HT1080 (cell line): ENCODE measurements at places on chromosomes 11 and 22. TPM values are rescaled to one million over a fixed set of nuclear protein-coding genes. Genes with fewer than 3 reads are reported as not detected.
A peak's percentile ranks its signal among the peaks of the same experiment; 100 is the strongest.

SLC22A12 gene
- total RNA-seq: not detected in 2 replicates

OR5A1 gene
- not detected in 2 replicates for total RNA-seq

NPAS4 gene
- total RNA-seq: not detected in 2 replicates

SLC37A2 gene
- total RNA-seq: 9.9 and 10.1 TPM in 2 replicates

CASP12 gene
- total RNA-seq: not detected in 2 replicates

OR51B6 gene
- not detected in 2 replicates for total RNA-seq

TMEM151A gene
- not detected in 2 replicates for total RNA-seq

MMP7 gene
- not detected in 2 replicates for total RNA-seq

OR10AG1 gene
- total RNA-seq: not detected in 2 replicates

HMOX1 gene
- total RNA-seq: 23.4 and 23.8 TPM in 2 replicates

MRGPRX3 gene
- 0.60 and 0.93 TPM in 2 replicates for total RNA-seq

PHOX2A gene
- not detected in 2 replicates for total RNA-seq

MISFA gene
- total RNA-seq: 0.73 TPM in 1 of 2 replicates, not detected in the other

- DNase-seq: no peak
Measured at GRCh38 chr11:124891373-124891861, 6.2 kb downstream of the ROBO4 start.

DNA sequence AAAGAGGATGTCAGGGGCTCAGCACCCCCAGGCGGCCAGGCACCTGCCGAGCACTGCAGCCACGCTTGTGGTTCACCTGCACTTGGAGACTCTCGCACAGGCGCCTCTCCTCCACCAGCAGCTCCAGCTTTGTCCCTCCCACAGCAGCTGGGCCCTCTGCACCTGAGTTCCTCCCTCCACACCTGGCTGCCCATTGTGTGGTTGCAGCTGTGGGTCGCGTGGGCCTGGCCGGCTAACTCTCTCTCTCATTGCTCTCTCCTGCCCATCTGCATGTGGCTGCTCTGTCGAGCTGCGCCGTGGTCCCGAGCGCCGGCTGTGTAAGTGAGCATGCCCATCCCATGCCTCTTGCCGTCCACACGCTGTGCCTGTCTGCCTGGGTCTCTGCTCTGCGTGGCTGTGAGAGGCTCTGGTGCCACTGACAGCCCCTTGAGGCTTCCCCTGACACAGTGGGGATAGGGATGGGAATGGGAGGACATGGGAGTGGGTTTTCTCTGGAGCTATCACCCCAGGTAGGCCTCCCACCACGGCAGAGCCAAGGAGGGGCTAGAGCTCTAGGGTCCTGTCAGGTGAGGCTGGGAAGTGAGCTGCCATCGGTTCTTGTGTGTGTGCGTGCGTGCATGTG, 8.5 kb upstream of the ACR start:
- no peak for DNase-seq

DNA sequence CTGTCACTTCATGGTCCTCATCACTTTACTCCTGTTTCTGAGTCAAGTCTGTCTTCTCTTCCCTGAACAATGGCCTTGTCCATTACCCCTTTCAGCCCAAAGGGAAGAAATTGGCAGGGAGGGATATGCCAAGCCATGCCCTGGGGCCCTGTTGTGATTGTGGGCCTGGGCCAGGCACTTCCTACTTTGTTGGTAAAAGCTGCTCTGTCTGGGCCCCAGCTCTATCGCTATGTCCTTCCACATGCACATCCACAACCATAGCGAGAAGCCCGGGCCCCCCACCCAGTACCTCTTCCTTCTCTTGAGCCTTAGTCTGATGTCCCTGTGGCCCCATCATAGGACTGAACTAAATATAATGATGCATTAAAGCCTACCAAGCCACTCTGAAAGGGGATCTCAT, 126.7 kb upstream of the RCN1 start:
- DNase-seq: no peak

DNA sequence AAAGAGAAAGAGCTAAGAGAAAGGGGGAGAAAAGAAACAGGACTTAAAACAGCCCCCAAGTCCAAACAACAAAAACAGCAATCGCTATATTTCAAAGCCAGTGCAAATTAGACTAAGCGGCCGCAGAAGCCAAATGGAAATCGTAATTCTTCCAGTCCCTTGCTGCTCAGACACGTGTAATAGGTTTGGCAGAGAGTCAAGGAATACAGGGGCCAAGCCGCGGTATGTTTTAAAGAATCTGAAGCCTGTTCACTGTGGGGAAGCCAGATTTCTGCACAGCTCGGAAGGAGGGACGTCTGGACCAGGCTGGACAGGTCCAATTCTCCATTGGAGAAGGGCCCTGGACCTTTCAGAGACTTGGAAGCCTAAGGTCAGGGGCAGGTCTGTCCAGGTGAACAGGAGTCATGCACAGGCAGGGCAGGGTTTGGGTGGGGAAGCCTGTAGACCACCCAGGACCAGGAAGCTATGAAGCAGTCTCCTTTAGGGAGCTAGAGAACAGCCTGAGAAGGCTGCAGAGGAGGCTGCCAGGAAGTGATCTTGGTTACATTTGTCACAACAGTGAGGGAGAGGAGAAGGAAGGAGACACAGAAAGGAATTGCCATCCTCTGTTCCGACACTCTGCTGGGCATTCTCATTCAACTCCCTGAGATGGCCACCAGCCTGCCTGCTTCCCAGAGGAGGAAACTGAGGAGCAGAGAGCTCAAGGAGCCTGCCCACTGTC, 265.5 kb upstream of the ISX start:
- DNase-seq: peak; percentile 24

GRCh38 chr11:115469361-115469760, 34.9 kb downstream of the CADM1 start:
- no peak for DNase-seq

- DNase-seq: no peak
Measured at GRCh38 chr22:49321477-49322055, 506.1 kb downstream of the BRD1 start.

GRCh38 chr22:48975886-48976285, 851.8 kb downstream of the BRD1 start:
- DNase-seq: no peak

GRCh38 chr22:22123118-22123959, 121.2 kb upstream of the VPREB1 start:
- no peak for DNase-seq

DNA sequence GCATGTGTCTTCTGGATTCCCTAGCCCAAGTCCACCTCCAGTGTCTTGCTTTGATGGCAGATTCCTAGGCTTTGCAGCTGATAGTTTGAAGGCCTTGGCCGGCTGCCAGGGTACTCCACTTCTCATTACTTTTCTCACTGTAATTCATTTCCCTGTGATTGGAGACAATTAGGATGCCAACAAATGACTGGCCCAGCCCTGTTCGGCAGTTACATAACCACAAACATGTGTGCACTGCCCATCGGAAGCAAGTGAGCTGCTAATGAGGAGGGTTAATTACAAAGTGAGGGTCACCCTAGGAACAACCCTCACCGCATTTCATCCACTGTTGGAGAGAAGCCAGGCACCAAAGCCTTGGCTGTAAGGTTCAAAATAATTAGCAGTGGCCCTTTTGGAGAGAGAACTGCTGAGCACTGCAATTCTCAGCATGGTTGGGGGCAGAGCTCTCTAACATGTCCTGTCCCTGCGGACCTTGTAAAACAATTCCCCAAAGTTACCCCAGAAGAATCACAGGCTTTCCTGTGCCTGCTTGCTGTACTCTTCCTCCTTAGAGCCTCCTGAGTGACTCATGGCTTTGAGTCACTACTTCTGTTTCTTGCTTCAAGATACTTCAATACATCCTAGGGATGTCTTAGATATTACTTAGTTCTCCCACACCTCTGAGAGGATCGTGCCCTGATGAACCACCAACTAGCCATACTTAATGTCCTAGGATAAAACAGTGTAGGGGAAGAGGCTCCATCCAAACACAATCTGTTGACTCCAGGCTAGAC, 109.7 kb upstream of the GALNT18 start:
- DNase-seq: peak; percentile 90

- DNase-seq: no peak
Measured at GRCh38 chr11:15148169-15148568, 33.4 kb downstream of the INSC start.

DNA sequence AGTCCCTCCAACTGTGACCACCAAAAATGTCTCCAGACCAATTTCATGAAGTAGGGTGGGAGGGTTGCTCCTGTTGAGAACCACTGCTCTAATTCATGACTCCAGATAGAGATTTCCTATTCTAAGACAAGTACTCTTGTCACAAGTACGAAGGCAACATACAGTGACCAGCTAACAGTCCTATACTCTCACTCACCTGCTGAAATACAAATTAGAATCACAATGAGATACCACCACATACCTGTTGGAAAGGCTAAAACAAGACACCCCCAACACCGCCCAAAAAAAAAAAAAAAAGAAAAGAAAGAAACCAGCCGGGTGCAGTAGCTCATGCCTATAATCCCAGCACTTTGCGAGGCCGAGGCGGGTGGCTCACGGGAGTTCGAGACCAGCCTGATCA, 310.5 kb downstream of the SWAP70 start:
- DNase-seq: no peak

- no peak for DNase-seq
Measured at GRCh38 chr11:66987158-66987620, 12.1 kb downstream of the C11orf86 start.

DNA sequence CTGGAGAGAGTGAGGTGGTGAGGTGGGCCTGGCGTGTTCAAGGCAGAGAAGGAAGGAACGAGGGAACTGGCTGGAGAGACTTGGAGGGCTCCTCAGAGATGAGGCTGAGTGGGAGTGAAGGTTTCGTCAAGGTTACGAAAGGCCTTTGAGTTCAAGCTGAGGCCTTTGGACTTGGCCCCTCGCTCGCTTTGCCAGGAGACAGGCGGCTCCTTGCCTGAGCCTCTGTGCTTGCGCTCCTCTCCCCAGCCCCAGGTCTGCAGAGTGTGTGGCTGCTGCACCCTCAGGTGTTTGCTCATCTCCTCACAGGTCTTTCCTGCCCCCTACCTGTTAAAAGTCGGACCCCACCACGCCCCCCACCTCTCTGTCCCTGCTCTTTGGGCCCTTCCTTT, 91.6 kb downstream of the ATXN10 start:
- no peak for DNase-seq

DNA sequence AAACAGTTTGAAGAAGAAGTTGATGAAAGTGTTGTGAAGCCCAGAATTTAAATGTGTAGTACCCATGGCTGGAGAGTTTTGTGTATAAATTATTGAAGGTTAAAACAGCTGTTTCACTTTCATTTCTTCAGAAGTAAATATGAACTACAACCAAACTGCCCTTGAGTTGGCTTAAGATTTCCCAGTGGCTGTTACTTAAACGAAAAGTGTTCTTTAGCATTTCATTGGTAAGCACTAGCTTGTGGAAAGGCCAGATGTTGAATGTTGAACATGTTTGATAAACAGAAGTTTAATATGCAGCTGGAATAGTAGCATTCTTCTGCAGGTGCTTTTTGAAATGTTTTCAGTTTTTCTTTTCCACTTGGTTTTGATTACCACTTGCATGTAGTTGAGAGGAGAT, 83.2 kb upstream of the TNRC6B start:
- no peak for DNase-seq

DNA sequence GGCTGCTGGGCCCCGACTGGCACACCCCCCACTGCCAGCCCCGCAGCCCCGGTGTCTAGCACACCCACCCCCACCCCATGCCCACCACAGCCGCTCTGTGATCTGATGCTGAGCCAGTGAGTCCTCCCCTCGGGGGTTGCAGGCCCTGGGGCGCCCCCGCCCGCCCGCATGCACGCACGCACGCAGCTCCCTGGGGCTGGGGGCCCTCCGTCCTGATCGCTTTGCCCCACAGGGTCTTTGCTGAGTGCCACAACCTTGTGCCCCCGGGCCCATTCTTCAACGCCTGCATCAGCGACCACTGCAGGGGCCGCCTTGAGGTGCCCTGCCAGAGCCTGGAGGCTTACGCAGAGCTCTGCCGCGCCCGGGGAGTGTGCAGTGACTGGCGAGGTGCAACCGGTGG, 32.3 kb downstream of the MUC5B start:
- DNase-seq: no peak

GRCh38 chr11:19868281-19868821, 155.7 kb downstream of the NAV2 start:
- peak; percentile 79 for DNase-seq

- DNase-seq: no peak
Measured at GRCh38 chr11:86588566-86589090, 83.8 kb downstream of the ME3 start.

DNA sequence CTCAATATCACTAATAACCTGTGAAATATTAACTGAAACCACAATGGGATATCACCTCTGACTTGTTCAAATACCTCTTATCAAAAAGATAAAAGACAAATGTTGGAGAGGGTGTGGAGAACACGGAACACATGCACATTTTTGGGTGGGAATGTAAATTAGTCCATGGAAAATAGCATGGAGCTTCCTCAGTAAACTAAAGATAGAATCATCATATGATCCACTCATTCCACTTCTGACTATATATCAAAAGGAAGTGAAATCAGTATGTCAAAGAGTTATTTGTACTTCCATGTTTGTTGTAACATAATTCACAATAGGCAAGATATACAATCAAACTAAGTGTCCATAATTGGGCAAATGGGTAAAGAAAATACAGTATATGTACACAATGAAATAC, 57.4 kb downstream of the TYR start:
- DNase-seq: no peak

DNA sequence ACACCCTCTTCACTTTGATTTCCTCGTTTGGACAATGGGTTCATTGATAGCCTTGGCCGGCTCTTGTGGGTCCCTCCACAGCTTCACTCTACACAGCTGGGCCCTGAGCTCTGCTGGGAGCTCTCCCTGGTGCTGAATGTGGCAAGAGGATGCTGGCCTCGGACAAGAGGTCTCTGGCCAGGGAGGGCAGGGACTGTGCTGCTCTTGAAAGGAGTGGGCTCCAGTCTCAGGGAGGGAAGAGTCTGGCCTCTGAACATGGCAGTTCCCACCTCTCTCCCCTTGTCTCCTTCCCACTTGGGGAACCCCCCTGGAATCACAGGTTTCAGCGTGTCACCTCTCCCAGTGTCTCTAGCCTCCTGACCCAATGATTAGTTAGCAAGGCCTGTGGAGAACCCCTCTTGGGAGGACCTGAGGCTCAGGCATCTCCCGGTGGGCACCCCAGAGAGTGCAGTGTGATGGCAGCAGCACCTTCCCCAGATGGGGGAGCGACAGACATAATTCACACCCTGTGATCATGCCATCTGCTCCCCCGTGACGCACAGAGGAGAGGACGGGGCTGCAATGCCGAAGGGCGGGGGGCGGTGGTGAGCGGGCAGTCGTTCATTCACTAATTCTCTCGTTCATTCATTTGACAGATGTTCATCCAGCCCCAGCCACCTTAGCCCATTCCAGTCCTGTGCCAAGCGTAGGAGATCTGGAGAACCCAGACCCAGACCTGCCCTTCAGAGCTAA, 2.8 kb upstream of the CABP7 start:
- peak; percentile 55 for DNase-seq

GRCh38 chr11:134738581-134738980, 326.5 kb upstream of the B3GAT1 start:
- DNase-seq: no peak

- DNase-seq: peak; percentile 20
Measured at GRCh38 chr11:69718147-69718546, 14.3 kb upstream of the FGF19 start.

GRCh38 chr11:96906476-96906875, 516.7 kb downstream of the JRKL start:
- no peak for DNase-seq

- no peak for DNase-seq
Measured at GRCh38 chr22:49882519-49883293, 29.1 kb downstream of the ZBED4 start.

GRCh38 chr11:119739975-119740374, 11.0 kb upstream of the NECTIN1 start:
- no peak for DNase-seq

- DNase-seq: no peak
Measured at GRCh38 chr11:79312617-79313529, 128.0 kb downstream of the TENM4 start.

GRCh38 chr11:108871152-108871551, 206.3 kb downstream of the DDX10 start:
- peak; percentile 56 for DNase-seq

- no peak for DNase-seq
Measured at GRCh38 chr11:78856211-78856610, 281.5 kb upstream of the NARS2 start.
